ENCODE measurements at places on chromosomes 12 and 14. TPM values are rescaled to one million over a fixed set of nuclear protein-coding genes. Genes with fewer than 3 reads are reported as not detected.

FAM181A gene
- total RNA-seq: not detected

RAD51AP1 gene
- total RNA-seq: 33.4 TPM

GPR68 gene
- 2.0 TPM for total RNA-seq

ADCY6 gene
- 30.4 TPM for total RNA-seq

GRCh38 chr14:58274881-58275280 lies 23.5 kb upstream of the ARID4A start:
- DNase-seq: no peak

- DNase-seq: no peak
These were observed 24.0 kb downstream of the DICER1 start for GRCh38 chr14:95133282-95133681.

OAS1 gene
- 7.8 TPM for total RNA-seq

GRCh38 chr14:36506732-36507614 lies 13.1 kb downstream of the NKX2-1 start:
- DNase-seq: no peak

GRCh38 chr14:101236496-101237251 lies 324.6 kb upstream of the DIO3 start:
- DNase-seq: no peak

DNA sequence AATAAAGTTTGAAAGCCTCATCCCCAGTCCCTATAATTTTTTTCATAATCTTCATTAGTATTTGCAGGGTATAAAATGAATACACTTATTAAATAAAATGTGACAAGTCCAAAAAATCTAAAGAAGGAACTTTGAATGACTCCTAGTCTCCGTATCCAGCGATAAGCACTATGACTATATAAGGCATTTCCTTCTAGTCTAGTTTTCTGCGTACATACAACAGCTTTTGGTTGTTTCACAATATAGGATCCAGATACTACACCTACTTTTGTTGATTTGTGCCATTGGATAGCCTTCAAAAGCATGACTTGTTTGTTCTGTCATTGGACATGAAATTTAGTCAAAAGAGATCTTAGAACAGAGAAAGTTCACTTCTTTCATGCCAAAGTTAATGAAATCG lies 133.3 kb upstream of the PWP1 start:
- no peak for DNase-seq

- no peak for DNase-seq
These were observed 7.6 kb downstream of the PNP start for GRCh38 chr14:20476776-20477175.

GRCh38 chr14:49766839-49767238 lies 1.1 kb upstream of the KLHDC2 start:
- no peak for DNase-seq

GRCh38 chr12:7797698-7798398 lies 8.6 kb downstream of the NANOG start:
- DNase-seq: peak; percentile 10

DNA sequence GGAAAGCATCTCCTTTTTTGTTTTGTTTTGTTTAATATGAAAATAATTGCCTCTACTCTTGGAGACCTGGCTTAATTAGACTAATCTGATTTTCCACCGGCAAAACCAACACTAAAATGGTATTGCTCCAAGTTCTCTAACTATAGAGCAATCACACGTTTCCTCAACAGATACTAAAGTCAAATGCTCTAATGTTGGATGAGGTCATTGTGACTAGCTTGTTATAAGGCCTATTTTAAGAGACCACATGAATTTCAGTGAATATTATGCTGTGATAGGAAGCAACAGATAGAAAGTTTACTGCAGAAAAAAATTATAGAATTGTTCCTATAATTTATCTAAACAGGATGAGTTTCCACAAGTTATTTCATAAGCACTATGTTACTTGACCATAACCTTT lies 3.3 kb upstream of the CCDC196 start:
- DNase-seq: no peak

DNA sequence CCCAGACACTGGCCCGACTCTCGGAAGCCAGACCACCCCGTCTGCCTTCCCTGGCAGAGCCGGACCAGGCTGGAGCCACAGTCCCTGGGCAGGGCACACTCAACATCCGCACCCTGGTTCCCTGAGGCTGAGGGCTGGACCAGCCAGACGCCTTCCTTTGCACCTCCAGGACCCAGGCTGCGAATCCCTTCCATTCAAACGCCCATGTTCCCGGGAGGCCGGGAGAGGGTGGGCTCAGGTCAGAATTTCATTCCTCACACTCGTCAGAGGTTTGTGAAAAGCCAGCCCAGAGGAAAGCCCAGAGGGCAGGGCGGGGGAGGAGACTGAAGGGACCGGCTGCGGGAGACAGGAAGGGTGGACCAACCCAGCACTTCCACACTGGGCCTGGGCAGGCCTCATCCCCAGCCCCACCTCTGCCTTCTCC lies 58.7 kb downstream of the LRRC74A start:
- DNase-seq: no peak

EIF2S3B gene
- 4.8 TPM for total RNA-seq

DNA sequence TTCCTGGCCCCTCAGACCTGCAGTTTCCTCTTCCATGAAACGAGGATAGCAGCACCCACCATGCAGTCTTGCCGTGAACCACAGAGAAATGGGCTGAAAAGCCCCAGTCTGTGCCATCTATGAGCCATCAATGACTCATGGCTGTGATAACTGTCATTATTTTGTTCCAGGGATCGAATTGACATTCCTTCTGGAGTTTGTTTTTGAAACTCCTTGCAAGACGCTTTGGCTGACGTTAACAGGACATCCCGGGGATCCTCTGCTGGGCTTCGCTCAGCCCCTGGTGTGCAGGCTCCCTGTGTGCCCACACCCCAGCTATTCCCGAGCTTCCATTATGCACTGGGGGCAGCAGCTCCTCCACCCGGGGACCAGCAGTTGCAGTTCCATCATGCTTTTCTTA lies 33.8 kb downstream of the MMAB start:
- DNase-seq: peak; percentile 62

DNA sequence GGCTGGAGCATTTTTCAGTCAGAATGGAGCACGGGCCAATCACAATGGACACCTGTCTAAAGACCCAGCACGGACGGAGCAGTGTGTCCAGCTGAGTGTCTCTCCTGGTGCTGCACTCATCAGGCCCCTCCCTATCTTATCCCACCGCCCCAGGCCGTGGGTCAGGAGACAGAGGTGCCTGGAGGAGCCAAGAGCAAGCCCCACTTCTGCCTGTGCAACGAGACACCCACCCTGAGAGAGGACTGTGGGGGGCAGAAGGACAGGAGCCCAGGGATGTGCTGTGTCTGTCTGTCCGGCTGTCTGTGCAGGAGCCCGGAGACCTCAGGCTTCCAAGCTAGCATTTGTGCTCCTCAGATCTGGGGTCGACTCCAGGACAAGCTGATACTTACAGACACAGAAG lies 69.6 kb upstream of the SFSWAP start:
- DNase-seq: no peak

DNA sequence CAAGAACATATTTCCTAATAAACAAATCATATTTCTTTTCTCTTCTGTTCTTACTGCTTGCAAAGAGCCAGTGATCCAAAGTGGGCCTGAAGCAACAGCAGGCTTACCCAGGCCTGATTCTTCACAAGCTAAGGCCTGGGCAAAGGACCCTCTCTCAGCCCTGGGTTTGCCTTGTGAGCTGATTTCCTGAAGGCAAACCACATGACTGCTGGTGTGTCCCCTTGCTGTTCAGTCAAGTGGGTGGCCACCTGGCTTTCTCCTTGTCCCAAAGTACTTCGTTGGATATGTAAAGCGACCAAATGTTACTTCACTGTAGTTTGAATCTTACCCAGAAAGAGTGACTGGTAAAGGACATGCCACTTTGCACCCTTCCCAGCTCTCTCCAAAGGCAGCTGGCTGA lies 392.9 kb downstream of the ZFP36L1 start:
- no peak for DNase-seq

DNA sequence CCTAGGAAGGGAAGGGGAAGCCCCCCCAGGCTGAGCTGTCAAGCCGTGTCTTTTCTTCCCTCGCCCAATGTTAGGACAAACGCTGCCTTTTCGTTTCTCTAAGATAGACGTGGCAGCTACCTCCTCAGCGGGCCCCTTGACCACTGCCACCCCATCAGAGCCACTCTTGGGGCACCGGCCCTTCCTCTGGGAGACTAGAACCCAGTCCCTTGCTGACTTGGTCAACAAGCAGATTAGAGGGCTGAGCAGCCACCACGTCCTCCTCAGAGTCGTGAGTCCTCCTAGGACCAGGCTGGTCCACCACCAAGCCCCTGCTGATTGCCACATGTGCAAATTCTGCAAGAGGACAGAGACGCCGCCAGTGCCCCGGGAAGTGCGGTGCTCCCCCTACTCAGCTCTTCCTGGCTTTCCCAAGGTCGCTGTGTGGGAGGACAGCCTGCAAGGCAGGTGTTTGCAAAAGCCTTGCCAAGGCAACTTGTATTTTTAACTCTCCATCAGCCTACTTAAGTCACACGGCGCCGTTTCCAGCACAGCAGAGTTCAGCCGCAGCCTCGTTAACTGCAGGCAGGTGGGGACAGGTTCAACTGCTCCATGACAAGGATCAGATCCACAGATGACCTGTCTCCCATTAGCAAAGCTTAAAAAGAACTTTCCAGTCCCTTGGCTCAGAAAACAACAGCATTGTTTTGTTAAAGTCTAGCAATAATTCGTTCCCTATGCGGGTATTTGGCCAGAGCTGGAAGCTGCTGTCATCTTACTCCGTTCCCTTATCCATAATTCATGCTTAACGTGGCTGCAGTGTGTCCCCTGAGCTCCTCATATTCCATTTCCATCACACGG lies 65.6 kb downstream of the TESC start:
- DNase-seq: no peak

GRCh38 chr14:63709589-63709988 lies 18.3 kb downstream of the SGPP1 start:
- no peak for DNase-seq

LRP6 gene
- total RNA-seq: 10.2 TPM

- no peak for DNase-seq
These were observed 415.5 kb downstream of the PCNX1 start for GRCh38 chr14:71322655-71323250.

DNA sequence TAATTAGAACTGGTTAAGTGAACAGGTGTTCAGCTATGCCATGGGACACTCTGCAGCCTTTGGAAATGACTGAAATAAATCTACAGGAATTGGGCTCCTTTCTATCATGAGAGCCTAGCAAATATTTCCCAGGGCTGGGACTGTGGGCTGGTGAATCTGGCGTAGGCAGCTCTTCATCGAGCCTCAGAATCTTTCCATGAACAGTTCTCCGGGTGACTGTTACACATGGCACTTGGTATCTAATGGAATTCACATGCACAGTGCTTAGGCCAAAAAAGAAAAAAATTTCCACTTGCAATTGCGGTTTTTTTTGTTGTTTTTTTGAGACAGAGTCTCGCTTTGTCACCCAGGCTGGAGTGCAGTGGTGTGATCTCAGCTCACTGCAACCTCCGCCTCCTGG lies 32.1 kb downstream of the PRKAB1 start:
- DNase-seq: no peak

SFSWAP gene
- 17.3 TPM for total RNA-seq

- no peak for DNase-seq
These were observed 64.9 kb downstream of the FBXO33 start for GRCh38 chr14:39367387-39367751.

DNA sequence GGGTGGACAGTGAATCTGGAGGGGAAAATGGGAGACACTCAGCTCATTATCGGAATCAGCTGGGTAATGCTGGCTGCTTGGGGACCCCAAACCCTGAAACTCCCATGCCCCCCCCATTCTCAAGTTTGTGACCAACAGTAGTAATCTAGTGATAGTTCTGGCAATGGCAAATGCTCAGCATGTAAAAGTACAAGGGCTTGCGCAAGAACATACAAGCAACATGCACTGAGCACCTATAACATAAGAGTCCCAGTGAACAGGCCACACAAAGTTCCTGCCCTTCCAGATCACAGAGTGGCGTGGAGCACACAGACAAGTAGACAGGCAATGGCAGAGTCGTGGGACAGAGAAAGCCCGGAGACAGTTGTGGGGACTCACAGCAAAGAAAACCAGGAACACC lies 407.9 kb downstream of the MED13L start:
- DNase-seq: no peak

FGF6 gene
- not detected for total RNA-seq

DNA sequence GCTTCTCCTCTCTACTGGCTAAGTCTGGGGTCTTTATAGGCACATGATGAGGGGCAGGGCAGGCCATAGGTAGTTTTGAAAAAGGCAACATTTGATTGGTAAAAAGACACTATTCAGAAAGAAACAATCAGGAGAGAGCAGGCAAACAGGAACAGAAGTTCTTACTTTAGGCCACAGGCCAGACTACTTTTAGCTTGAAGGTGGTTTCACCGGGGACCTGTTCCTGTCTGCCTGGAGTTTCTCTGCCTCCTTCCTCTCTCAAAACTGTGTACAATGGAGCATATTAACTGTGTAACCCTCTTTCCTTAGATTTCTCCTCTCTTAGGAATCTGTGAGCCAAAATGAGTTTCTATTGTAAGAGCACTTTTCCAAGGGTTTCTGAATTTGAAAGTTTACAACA lies 167.9 kb upstream of the AVPR1A start:
- no peak for DNase-seq

DNA sequence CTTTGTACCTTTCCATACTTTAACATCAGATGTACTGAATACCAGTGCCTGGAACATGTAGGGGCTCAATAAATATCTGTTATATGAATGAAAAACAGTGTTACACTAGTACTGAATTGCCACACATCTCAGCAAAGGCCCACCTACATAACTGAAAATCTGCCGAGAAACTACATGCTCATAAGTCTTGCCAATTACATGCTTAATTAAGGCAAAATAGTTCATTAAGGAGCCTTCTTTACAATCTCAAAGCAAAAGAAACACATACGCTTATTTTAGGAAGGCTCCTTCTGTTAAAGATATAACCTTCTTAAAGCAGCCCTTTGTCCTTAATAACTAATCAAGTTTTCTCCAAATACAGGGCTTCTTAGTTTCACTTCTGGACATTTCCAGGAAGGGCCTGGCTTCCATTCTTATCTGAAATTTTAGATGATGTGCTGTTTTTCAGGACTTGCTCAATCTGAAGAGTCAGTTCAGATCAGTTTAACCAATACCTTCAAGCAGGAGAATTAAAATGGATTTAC lies 11.5 kb downstream of the LIMA1 start:
- no peak for DNase-seq

B4GALNT1 gene
- 13.9 TPM for total RNA-seq

TTC5 gene
- 36.7 TPM for total RNA-seq

NOVA1 gene
- not detected for total RNA-seq

GRCh38 chr12:8628731-8629130 lies 16.1 kb upstream of the AICDA start:
- DNase-seq: no peak

DNA sequence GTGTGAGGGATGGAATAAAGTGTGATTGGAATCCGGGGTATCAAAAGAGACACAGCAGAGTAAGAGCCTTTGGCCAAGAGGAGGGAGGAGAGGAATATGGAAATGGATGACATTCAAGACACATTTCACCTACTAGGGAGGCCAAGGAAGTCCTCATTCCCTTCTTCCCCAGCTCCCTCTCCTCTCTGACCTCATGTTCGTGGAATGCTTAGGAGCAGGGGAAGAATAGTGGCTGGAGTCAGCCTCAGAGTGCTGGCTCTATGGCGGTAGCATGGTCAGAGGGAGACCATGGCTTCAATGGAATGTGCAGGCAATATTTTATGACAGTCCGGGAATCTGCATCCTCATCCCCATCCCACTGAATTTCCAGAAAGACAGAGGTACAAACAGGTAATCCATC lies 196.6 kb downstream of the EGLN3 start:
- DNase-seq: peak; percentile 3

SCAF11 gene
- 78.3 TPM for total RNA-seq

- DNase-seq: no peak
These were observed 52.1 kb downstream of the NUAK1 start for GRCh38 chr12:106086696-106087095.
